Heart right ventricle (tissue), 16 donors: ENCODE measurements at places on chromosomes 2 and 18.

- DNase-seq: no peak
Observed at GRCh38 chr2:71634567-71634966, 181.2 kb downstream of the DYSF start.

- no peak for DNase-seq
Observed at GRCh38 chr2:181500201-181500600, 43.0 kb downstream of the ITGA4 start.

DNA sequence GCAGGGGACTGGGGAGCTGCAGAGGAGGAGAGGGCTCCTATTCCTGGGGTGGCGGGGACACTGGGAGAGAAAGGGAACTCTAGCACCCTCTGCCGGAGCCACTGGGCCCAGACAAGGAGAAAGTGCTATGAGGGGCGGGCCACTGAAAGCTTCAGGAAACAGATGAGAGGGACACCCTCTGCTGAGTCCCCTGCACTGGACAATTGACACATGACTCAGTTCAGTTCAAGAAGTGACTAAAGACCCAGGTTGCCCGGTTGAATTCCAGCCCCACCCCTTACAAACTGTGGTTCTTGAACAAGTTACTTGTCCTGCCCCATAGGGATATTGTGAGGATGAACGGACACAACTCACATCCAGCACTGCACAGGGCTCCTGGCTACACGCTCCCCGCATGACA lies 5.0 kb downstream of the RUFY4 start:
- DNase-seq: no peak

- DNase-seq: peak; percentile 71
Observed at GRCh38 chr18:55559739-55560138, 28.3 kb downstream of the TCF4 start.

DNA sequence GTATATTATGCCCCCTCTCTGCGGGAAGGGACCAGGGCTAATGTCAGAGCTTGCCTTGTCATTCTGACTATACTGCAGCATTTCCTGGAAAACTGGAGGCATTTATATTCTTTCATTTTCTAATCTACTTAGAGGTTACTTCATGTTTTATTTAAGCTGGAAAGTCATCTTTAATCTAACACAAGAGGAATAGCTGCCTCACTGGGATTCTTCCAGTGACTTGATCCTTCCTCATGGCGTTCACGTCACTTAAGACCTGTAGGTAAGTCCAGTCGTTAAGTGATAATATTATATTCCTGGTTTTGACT lies 727.6 kb upstream of the DDX18 start:
- DNase-seq: no peak

DNA sequence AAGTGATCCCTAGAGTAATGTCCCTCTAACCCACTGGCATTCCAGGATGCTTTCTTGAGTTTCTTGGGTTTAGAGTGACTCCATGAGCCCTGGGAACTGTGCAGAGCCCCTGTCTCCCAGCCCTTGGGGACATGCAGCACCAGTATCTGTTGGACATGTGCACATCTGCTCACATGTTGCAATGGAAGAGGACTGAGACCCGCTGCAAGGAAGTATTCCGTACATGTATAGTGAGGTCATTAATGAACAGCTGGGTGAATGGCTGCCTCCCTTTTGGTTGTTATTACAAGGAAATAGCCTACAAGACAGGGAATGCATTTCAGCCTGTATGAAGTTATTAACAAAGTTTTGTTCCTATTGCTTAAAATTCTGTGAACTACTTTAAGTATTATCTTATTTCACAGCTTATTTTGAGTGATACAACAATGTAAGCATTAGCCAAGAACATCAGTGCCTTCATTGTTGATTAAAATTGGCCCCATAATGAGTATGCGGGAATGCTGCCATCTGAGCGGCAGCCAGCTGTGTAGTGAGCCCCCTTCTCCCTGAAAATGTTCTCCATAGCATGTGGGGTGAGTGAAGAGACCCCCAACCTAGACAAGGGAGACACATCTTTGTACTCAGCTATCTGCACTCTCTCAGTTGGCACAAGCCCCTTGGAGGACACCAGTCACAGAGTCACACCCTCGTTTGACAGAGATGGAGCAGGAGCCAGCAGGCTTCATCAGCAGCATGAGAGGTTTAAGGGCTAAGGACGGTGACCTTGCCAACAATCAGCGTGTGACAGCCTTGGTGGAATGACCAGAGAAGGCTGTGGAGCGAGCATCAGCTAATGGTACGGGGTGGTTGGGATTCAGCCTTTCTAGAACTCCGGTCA lies 87.4 kb downstream of the FAM210A start:
- DNase-seq: no peak

- DNase-seq: no peak
Observed at GRCh38 chr2:206886696-206887095, 52.6 kb upstream of the CPO start.

GRCh38 chr2:113138428-113139322 lies 11.3 kb downstream of the IL1RN start:
- peak; percentile 49 for DNase-seq

DNA sequence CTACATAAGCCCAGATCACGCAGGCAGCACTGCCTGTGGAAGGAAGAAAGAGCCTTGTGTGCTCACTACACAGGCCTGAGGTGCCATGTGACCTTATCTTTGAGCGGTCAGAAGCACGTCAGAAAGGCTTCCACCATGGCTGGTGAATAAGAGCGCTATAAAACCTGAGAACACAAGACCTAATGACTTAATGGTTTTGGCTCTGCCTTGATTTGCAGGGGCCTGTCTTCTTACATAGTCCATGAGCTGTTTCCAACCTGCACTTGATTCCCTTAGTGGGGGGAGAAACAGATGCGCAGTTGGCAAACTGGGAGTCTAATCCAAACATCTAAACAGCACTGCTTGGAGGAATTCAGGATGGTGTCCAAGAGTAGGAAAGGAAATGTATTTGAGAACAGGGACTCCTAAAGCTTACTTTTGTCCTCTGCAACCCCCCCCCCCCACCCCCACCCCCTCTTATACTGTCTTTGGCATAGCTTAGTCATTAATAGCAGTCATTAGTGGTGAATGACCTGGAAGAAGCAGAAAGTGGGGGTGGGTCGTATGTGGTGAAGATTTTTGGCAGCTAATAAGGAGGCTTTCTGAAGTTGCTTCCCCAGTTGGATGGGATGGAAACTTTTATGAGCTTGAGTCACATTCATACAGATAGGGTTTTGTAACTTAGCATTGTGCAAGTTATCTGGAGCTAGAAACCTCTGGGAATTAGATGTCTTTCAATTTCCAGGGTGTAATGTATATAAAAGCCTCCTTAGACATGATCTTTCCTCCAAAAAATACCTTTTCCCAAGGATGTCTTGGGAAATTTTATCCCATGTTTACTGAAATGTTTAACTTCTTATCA lies 454.1 kb downstream of the MEIS1 start:
- DNase-seq: no peak

DNA sequence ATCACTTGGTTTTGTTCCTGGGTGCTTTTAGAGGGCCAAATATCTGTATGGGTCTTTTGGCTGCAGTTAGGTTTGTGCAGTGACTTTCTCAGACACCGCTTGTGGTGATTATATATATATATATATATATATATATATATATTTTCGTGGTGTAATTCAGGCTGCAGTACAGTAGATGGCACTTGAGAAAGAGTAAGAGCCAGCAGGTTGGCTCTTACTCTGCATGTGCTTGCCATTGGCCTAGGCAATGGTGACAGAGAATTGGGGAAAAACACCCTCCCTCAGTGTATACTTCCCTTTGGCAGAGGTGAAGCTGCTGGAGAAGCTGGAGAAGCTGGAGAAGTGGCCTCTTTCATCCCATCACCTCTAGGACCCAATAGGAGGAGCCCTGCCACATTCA lies 22.2 kb upstream of the MYL1 start:
- no peak for DNase-seq
